ENCODE measurements at places on chromosomes 16 and 17.

DNA sequence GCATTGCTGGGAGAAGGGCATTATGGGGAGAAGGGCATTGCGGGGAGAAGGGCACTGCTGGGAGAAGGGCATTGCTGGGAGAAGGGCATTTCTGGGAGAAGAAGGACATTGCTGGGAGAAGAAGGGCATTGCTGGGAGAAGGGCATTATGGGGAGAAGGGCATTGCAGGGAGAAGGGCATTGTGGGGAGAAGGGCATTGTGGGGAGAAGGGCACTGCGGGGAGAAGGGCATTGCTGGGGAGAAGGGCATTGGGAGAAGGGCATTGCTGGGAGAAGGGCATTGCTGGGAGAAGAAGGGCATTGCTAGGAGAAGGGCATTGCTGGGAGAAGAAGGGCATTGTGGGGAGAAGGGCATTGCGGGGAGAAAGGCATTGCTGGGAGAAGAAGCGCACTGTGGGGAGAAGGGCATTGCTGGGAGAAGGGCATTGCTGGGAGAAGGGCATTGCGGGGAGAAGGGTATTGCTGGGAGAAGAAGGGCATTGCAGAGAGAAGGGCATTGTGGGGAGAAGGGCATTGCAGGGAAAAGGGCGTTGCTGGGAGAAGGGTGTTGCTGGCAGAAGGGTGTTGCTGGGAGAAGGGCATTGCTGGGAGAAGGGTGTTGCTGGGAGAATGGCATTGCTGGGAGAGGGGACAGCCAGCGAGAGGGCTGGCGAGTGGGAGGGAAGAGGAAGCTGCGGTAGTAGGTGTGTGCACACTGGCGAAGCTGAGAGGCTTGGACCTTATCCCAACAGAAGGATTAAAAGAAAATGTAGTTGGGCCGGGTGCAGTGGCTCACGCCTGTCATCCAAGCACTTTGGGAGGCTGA, 4.6 kb upstream of the PYDC1 start:
- DNase-seq, result no peak

- no peak for DNase-seq
These were observed 362.6 kb downstream of the CNTNAP4 start for GRCh38 chr16:76639685-76640289.

GRCh38 chr17:28346199-28346580, 10.6 kb downstream of the TNFAIP1 start:
- no peak for DNase-seq

GRCh38 chr17:75978938-75979704, at the start of the genes ACOX1 and TEN1:
Gene ACOX1 (minus strand): TSS chr17:75979166. CDS start chr17:75979073, 93 bp downstream.
Gene TEN1 (plus strand): TSS chr17:75979240. CDS start chr17:75986193, 6,953 bp downstream.
- peak; percentile 96 for DNase-seq

- DNase-seq, result no peak
These were observed at the start of gene RAB26 for GRCh38 chr16:2147981-2148671. Gene RAB26 (plus strand): TSS chr16:2148625. CDS start chr16:2148784, 159 bp downstream.

DNA sequence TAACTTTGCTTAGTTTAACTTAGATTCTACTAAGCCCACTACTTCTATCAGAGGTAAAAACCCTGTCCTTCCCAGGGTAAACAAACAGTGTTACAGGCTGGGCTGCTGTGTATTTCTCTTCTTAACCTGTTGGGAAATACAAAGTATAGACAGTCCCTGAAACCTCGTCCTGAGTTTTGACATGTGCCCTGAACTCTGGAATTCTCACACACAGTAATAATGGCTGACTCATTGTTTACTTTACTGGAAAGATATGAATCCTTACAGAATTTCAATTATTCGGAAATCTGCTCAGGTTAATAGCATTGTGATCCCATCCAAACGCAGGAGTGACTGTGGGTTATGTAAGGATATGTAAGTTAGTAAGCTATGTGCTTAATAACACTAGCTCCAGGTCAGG, 199.1 kb downstream of the TMEM114 start:
- DNase-seq, result no peak

- DNase-seq, result no peak
These were observed 274.1 kb upstream of the ASIC2 start for GRCh38 chr17:33567223-33567622.

- DNase-seq, result no peak
These were observed 1.2 kb downstream of the SRRM2 start for GRCh38 chr16:2753733-2754020.

DNA sequence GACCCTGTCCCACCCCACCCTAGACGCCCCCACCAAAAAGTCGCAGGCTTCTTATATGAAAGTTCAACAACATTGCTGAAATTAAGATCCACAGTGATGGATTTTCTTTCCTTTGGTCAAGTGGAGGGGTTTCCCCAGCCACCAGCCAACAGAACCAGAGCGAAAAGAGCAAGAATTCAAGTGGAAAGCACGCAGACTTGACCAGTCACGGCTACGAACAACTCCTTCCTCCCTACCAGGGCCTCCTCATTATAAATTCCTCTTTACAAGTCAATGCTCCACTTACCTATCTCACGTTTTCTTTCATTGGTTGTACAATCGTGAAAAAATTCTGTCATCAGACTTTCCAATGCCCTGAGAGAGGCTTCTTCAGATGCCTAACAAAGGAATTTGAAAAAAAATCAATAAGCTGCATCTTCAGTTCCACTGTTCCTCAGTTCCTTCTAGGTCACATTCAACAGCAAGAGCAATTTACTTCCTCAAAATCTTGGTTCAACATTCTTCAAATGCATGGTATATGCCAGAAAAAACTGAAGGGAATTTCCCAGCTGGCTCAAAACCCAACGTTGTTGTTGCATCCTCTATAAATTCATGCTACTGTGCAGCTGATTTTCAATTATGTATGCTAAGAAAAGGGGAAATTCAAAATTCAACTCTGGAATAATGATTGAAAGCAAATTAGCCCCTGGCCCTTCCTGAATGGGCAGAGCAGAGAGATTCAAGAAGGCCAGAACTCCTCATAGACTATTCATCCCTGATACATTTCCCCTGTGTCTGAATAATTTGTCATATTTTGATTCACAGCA, 30.9 kb downstream of the XPO6 start:
- no peak for DNase-seq

DNA sequence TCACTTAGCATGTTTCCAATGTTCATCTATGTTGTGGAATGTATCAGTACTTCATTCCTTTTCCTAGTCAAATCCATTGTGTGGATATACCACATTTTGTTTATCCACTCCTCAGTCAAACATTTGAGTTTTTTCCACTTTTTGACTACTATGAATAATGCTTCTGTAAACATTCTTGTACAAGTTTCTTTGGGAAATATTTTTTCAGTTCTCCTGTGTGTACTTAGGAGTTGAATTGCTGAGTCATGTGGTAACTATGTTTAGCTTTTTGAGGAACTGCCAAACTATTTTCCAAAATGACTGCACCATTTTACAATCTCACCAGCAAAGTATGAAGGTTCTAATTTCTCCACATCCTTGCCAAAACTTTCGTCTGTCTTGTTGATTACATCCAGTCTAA, 223.7 kb upstream of the AXIN2 start:
- no peak for DNase-seq

DNA sequence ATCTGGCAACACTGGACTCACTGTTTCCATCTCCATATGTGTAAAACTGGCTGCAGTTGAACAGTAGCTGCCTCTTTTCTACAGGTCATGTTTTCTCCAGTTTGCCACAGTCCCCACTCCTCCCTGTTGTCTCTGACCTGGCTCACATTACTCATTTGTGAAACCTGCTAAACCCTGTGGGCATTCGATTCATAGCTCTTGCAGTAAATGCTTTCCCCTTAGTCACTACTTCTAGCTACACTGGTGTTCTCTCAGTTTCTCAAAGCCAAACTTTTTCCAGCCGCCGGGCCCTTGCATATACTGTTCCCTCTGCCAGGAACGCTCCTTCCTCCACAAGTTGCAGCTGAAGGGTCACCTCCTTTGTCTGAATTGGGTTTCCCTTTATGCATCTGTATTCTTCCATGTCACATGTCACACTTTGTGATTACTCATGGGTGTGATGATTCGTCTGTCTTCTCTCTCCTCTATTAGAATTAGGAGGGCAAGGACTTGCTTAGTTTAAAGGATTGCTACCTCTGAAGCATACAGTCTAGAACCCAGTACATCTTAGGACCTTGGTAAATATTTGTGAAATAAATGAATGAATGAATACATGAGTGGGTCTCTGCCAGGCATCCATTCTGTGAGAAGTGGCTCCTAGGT, 15.0 kb upstream of the MT4 start:
- DNase-seq, result no peak

DNA sequence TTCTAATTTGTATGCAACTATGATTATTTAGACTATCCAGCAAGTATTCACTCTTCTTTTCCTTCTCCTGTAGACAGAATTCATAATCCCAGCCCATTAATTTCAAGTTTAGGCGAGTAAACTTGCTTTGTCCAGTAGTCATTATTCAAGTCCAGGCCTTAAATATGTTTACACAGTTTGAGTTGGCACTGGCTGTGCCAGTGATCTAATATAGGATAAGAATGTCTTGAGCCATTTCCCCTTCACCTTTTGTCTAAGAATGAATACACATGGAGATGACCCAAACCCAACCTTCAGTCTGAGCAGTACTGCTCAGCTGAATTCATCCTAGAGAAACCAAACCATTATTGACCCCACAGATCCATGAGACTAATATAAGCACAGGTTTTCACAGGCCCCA, 930.4 kb upstream of the CDH8 start:
- DNase-seq, result no peak

GRCh38 chr17:62187681-62188080, 122.6 kb upstream of the MED13 start:
- DNase-seq, result no peak

GRCh38 chr16:11563493-11564040, 23.2 kb downstream of the LITAF start:
- DNase-seq, result no peak

- DNase-seq, result no peak
These were observed 3.7 kb upstream of the SLC39A11 start for GRCh38 chr17:73096211-73096610.

DNA sequence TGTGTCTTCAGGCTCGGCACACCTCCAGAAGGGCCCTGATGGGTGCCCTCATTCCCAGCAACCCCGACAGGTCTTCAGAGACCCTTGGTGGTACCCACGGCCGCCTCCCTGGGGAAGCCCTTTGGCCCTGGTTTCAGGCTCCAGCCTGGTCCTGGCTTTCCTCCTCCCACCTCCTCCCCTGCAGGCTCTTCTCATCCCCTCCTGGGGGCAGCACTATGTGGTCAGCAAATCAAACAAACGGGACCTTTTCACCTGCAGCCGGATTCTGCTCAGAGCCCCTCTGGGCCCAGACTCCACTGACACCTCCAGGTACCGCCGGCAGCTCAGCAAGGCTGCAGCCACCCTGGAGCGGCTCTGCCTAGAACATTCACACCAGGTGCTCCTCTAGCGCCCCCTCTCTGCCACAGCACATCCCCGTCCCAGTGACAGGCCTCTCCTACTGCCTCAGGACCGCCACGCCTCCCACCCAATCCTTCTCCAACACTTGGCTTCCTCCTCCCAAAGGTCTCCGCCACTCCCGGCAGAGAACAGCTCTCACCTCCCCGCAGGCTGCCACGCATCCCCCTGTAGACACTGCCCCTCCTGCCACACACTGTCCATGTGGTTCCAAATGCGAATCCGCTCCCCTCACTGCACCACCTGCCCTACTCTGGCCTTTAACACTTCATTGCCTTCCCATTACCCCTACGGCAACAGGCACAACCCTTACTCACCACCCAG, 12.0 kb downstream of the CORO7 start:
- no peak for DNase-seq

DNA sequence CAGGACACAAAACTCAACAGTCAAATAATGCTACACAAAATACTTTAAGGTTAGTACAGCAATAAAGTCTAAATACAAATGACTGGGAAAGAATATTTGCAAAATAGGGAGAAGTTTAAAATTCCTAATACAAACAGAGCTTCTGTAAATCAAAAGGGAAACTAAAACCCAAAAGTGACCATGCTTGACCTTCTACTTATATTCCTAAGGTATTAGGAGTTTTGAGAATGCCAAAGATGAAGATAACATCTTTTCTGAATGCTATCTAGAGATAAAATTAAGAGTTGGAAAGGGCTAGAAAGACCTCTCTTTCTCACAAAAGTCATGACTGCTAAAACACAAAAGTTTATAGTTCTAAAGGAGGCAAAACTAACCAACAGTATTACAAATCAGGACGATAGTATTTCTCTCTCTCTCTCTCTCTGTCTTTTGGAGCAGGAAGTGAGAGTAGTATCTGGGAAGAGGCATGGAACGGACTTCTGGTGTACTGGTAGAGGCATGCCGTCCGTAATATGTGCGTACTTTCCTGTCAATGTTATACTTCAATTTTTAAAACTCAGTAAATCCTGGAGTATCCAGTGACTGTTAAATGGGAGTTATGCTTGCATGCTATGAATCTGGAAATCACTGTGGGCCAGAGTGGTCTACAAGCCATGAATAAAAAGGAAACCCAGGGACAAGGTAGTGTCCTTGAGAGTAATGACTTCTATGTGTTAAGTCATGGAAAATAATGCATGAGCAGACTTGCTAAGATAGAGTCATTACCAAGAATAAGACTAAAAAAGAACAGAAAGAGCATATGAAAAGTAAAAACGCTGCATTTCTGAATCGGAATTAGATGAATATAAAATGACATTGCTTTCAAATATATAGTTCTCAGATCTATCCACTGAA, 49.7 kb upstream of the ANKFY1 start:
- DNase-seq, result no peak

DNA sequence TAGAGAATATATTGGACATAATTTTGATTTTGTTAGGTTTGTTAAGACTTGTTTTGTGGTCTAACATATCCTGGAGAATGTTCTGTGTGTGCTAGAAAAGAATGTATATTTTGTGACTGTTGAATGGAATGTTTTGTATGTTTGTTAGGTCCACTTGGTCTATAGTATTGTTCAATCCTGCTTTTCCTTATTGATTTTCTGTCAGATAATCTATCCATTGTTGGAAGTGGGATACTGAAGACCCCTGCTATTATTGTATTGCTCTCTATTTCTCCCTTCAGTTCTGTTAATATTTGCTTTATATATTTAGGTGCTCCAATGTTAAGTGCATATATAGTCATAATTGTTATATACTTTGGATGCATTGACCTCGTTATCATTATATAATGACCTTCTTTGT, 33.0 kb upstream of the NKD1 start:
- no peak for DNase-seq

DNA sequence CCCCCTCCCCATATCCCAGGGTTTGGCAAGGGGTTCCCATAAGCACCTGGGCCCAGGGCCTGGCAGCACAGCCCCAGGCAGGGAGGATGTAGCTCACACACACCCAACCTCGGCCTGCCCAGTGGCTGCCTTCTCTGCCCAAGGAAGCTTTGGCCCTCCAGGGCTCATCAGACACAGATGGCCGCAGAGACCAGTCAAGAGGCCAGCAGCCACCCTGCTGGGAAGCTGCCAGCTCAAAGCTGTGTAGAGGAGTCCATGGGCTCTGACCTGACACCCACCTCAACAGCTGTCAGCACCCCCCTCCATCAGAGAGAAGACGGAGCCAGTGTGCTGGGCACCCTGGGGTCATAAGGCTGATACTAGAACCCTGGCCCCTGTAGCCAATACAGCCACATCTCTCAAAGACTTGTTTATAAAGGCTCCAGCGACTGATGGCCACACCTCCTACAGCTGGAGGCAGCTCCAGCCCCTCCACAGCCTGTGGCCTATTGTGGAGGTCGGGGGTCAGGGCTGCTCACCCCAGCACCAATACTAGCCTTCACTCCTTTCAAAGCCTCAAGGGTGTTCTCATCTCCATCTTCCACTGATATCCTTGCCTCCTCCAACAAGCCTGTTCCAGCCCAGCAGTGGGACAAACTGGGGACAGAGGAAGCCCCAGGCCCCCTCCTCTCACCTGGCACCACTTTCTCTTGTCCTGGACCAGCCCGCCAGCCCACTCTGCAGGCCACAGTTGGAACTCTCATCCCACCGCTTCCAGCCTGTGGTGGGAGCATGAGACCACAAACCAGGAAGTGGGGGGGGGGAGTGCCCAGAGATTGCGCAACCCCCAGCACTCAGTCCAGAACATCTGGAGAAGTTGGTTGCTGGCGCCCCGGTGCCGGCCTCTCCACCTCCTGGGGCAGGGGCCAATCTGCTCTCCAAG, 2.2 kb upstream of the MPG start:
- DNase-seq, result no peak
